ENCODE measurements at places on chromosomes 2 and 18. TPM values are rescaled to one million over a fixed set of nuclear protein-coding genes. Genes with fewer than 3 reads are reported as not detected.
A peak's percentile ranks its signal among the peaks of the same experiment; 100 is the strongest.

DNA sequence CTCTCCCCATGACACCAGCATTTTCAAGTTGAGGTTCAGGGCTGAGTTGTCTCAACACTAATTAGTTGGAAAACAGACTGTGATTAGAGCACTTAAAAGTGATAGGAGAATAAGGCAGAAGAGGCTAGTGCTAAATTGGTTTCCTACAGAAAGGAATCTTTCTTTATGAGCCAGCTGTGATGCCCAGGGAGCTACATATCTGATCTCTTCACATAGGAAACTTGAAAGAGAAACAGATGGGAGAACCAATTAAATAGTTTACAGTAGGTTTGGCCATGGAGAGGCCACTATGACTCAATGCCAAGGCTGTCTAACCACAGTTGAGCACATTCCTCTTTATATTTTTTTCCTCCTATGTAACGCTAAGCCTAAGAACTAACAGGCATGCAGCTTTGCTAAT, 418.3 kb upstream of the CYRIA start:
- DNase-seq = no peak

- DNase-seq = no peak
Observed at GRCh38 chr2:128710729-128711128, 392.1 kb upstream of the HS6ST1 start.

DNA sequence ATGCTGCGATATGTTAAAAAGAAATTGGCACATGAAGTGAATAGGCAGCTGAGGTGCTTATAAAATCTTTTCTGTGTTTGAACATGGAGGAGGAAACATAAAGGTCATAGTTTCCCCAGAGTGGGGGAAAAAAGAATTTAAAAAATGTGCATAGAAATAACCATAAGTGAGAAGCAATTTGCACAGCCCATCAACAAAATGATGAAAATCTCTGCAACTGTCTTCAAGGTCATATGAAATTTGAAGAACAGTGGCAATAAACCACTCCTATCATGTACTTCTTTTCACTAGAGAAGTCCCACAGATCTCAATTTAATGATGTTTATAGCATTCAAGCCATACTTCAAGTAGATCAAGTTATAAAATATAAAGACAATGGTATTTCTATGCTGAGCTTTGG, 46.7 kb upstream of the ZNF804A start:
- no peak for DNase-seq

DNA sequence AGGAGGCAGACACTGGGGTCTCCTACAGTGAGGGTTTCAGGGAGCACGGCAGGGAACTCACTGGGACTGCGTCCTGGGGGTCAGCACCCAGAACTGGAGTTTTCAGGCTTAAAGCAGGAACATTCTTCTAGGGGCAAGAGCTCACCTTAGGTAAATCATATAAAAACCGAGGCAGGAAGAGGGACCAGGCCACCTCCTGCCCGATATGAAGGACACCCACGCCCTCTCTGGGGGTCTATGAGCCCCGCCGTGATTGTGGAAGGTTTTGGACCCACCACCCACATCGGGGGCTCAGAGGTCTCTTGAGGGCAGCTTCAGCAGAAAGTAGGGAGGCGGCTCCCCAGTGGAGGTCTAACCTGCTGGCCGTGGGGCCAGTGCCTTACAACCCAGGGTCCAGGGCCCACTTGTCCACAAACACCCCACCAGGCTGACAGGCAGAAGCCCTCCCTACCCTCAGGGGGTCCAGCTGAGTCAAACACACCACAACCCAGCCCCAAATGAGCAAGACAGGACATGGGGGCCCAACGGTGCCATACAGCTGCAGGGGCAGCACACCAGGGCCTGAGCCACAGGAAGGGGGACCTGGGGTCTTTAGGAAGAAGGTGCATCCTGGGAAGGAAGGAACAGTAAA, 25.3 kb downstream of the CROCC2 start:
- no peak for DNase-seq

Gene ACVR1C
- total RNA-seq = 19.4 TPM

- DNase-seq = no peak
Observed at GRCh38 chr2:158741625-158742024, 53.5 kb upstream of the DAPL1 start.

Gene ACOXL
- total RNA-seq = 0.51 TPM

GRCh38 chr2:127081826-127082633, 24.9 kb downstream of the BIN1 start:
- peak; percentile 88 for DNase-seq

DNA sequence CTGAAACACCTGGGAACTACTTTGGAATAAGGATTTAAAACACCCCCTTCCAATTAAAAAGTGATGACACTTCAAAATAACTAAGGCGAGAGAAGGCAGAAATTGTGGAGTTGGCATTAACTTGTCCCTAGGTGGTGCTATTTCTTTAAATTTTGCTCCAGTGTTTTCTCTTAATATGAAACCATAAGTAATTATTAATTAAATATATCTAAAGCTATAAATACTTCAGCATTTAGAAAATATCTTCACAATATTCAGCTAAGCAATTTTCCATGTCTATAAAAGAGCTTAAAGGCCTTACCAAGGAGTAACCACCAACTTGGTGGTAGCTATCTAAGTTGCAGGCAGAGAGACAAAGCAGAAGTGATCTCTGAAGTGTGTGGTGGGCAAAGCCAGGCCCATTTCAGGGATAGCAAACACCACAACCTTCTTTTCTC, 186.8 kb upstream of the PGAP1 start:
- DNase-seq = no peak

GRCh38 chr18:48022531-48023329, 92.3 kb upstream of the SMAD2 start:
- DNase-seq = peak; percentile 49

Gene LCT
- 0.19 TPM for total RNA-seq

DNA sequence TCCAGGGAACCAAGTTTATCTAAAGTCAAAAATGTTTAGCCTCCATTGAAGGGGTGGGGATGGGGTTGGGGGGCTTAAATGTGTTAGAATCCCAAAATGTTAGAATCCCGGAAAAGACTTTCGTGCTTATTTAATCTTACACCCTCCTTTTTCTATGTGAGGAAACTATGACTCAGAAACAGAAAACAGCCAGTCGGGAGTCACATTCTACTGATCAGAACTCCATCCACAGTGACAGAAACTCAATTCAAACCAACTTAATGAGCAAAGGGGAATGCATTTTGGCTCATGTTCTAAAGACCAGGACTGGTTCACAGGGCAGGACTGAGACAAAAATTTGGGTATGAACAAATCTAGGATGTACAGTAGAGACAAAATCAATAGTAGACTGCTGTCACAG, 31.9 kb upstream of the AFTPH start:
- DNase-seq = no peak

- DNase-seq = no peak
Observed at GRCh38 chr2:45178854-45179253, 169.6 kb upstream of the SIX2 start.

Gene TUBA4B
- total RNA-seq = not detected

DNA sequence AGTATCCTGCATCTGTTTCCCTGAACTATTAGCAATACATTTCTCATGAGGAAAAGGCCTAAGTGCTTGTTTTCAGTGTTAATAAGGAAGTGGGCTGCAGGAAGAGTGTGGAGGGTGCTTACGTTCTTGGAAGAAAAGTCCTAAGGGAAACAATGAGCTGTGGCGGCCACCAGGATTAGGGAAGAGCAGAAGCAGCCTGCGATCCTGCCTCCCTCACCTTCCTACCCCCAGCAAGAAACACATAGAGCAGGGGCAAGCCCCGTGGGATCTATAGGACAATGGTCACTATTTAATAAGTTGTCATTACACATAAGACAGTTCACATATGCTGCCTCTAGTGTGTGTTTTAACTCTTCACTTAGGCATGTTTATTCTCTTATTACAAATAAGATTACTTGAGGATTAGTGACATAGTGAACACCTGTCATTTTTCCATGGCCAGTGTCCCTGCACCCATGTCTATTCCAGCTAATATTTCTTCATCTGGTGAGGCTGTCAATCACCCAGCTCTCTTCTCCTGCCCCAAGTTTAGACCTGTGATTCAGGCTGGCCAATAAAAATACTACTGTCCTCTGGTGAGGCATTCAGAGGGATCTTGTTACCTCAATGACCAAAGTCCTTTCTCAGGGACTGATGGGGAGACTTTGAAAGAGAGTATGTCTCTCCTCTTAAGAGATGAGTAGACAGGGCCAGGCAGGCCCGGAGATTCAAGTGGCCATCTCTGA, 510.9 kb upstream of the CELF4 start:
- DNase-seq = no peak

Gene SERPINB13
- total RNA-seq = not detected

Gene SYT4
- 3.8 TPM for total RNA-seq

- DNase-seq = no peak
Observed at GRCh38 chr2:105582952-105583660, 161.6 kb upstream of the NCK2 start.

Gene COPS8
- 23.4 TPM for total RNA-seq

Gene COL4A3
- 0.16 TPM for total RNA-seq

Gene SNRPD1
- total RNA-seq = 29.5 TPM

DNA sequence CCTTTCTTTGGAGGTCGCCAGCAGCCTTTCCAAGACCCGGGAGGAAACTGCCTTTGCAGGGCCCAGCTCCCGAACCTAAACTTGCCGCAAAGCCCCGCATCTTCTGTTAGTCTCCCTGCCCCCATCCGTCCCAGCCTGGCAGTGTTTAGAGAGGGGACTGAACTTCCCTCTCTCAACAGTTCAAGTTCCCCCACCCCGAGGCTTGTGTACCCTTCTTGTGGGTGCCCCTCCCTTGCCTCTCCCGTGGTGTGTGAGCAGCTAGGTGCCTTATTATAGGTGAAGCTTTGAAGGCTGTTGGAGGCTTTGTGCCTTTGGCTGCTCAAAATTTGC, 1.4 kb downstream of the LBH start:
- peak; percentile 59 for DNase-seq

Gene RNMT
- total RNA-seq = 25.8 TPM

Gene SGPP2
- 31.3 TPM for total RNA-seq

- no peak for DNase-seq
Observed at GRCh38 chr2:224194161-224194560, 155.1 kb upstream of the SERPINE2 start.

DNA sequence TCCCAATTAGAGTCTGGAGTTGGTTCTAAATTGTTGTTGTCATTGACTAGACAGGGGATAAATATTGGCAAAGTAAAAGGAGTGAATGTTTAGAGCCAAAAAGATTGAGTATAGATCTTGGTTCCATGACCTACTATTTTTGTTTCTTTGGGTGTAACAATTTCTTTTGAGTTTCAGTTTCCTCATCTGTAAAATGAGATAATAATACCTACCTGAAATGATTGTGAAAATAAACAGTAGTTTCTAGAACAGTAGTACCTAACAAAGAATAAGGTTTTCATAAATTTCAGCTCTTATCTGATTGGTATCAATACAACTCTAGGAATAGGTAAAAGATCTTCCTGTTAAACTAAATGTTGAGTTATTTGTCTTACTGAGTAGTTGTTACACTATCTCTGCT, 56.8 kb downstream of the PMS1 start:
- DNase-seq = no peak

Gene GALNT5
- total RNA-seq = 45.5 TPM

- DNase-seq = peak; percentile 79
Observed at GRCh38 chr2:43210467-43211303, 15.7 kb downstream of the ZFP36L2 start.

Gene SLC8A1
- 6.0 TPM for total RNA-seq

Gene ZNF638
- total RNA-seq = 118 TPM

DNA sequence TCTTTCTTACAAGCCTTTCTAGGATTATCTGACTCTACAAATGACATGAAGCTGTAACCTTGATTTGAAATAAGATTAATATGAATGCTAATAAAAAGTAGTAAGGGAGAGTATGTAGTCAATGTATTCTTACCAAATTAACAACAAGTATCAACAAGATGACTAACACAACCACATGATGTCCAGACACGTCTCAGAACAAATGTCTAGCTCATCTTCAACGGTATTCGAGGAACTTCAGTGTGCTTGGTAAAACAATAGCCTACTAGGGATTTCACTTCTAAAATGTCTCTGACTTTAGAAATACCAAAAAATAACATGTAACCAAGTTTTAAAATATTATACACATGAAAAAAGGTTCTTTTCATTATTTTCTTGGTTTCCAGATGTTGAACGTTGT, 3.4 kb downstream of the HDLBP start:
- DNase-seq = no peak

Gene ARHGAP28
- 2.6 TPM for total RNA-seq

GRCh38 chr2:25887624-25888242, 9.4 kb upstream of the ASXL2 start:
- DNase-seq = no peak

DNA sequence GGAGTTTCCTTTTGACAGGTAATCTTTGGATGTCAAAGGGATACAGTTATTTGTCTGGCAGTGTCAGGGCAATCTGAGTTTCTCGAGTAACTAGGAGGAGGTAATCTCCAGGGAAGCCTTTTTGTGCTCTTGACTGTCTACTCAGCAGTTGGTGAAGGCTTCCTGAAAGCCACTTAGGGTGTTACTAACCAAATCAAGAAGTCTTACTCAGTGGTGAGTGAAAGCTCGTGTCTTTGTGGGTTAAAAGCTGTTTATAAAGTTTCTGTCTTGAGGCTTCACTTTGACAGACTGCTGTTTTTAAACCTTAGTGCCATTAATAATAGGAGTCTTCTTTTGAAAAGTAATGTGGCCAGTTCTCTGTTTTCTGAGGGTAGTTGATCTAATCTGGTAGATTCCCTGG, 1.7 kb downstream of the THSD7B start:
- no peak for DNase-seq

DNA sequence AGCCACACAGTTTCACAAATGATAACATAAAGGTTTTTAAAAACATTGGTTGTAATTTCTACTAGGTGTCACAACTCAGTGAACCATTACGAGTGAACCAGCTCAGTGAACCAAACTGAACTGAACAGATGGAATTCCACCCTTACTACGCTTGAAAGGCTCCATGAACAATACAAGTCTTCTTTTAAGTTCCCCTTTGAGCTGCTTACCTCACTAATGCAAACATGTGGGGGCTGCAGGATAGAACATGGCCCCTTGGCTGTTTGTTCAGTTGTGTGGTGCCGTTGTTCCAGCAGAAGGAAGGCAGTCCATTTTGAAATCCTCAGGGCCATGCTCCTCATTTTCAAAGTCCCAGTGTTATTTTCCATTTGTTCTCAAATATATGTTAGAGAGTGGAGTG, 30.7 kb upstream of the KLHL14 start:
- DNase-seq = no peak

DNA sequence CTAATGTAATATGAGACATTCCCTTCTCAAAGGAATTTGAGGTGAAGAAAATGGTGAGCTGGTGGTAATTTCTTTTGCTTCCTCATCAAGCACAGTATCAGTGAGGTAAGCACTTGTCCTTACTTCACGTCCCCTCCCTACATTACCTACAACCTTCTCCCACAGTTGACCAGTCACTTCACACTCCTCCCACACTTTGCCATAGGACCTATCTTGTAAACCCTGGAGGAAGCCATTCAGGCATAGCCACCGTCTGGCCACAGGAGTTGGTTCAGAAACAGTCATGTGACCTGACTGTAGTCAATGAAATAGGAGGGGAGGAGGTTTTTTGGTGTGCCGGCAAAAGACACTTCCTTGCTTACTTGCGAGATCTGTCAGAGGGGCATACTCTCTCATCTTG, 12.1 kb downstream of the ACOXL start:
- no peak for DNase-seq

GRCh38 chr2:145221032-145221431, 701.1 kb upstream of the ZEB2 start:
- DNase-seq = no peak

GRCh38 chr2:39642051-39642718, 23.5 kb upstream of the TMEM178A start:
- no peak for DNase-seq

Measured in mucosa of descending colon (tissue), 3 donors.